ENCODE measurements at places on chromosomes 6 and 20.

DNA sequence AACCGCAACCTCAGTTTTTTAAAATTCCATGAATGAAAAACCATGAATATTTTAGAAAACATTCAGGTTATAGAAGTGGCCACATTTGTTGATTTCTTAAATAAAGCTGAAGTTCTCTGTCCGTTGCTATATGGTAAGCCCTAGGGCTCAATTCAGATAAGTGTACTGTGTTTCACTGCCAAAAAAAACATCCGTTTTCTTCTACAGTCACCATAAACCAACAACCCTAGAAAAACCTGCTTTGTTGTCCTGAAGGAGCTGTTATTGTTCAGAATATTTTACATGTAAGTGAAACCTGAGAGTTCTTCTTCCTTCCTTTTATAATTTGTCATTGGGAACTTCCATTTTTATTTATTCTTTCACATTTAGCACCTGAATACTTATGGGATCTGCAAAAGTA is 274.1 kb downstream of the TFAP2A start:
- DNase-seq: no peak

GRCh38 chr6:44367681-44368080 is 19.8 kb upstream of the CDC5L start:
- DNase-seq: no peak

DNA sequence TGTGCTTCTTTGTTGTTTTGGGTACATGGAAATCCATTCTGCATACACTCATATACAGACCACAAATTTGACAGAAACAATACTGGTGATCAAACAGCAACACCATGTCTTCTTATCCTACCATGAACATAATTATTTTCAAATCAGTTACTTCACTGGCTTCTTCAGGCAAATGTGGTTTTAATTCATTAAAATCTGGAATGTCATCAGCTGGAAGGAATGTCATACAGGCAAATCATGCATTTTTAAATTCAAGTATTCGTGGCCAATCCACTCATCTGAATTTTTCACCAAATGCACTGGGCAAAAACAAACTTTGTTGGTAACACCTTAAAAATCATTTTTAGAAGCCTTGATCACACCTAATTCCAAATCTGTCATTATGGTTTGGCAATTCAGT is 59.3 kb downstream of the KIF6 start:
- DNase-seq: no peak

DNA sequence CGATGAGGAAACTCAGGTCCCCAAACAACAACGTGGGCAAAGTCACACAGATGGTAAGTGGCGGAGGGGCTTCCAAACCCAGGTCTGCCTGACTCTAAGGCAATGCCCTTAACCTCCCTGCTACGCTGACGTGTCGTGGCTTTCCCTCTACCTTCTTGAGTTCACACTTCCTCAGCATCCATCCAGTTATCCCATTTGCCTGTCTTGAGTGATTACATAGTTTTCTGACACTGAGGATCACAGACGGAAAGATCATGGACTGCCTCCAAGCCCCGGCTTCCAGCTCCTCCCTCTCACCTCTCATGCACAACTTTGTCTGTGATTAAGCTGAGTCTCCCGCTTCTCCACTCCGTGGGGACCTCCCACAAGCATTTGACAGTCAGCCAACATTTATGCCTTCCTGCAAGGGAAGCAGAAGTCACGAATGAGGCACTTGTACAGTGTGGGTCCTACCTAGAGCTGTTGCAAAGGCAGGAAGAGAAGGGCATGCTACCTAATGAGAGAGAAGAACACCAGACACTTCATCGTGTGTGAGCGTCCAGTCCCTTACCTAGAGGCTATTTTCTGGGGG is 33.8 kb downstream of the TBC1D7 start:
- no peak for DNase-seq

- no peak for DNase-seq
Measured at GRCh38 chr20:58303547-58303946, 6.0 kb upstream of the RAB22A start.

DNA sequence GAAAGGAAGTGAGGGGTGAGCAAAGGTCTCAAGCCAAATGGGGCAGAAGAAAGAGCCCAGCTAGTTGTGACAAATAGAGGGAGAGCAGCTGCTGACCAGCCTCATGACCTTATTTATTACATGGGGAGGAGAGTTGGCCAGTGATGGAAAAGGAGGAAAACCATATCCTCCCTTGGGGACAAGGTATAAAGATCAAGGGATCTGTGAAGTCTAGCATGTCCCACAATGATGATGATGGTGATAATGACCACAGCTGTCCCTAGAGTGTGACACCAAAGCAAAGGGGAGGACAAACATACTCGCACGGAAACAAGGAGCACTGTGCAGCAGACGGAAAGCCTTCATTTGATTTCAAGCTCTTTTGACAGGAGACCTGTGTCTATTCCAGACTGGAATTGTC is 190.4 kb upstream of the MCHR2 start:
- no peak for DNase-seq

GRCh38 chr6:82836022-82836575 is 229.5 kb downstream of the UBE3D start:
- no peak for DNase-seq

GRCh38 chr20:32477594-32478512 is 107.3 kb downstream of the NOL4L start:
- no peak for DNase-seq

DNA sequence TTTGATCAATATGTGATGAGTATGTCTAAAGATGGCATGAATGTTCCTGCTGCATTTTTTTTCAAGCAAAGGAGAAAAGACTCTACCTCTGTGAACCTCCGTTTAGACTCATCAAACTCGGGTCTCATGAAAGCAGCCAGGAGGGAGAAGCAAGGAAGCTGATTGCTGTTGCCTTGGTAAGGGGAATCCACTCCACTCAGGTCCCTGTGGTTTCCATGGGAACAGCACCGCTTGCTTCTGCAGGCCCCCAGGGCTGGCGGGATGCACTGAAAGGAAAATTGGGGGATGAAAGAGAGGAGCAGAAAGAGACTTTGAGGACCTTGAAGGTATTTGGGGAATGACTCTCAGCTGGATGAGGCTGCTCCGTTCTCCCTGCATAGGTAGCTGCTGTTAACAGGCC is 249.6 kb upstream of the RIN2 start:
- DNase-seq: no peak

- no peak for DNase-seq
Measured at GRCh38 chr20:33443006-33443511, 504 bp downstream of the SNTA1 start.

DNA sequence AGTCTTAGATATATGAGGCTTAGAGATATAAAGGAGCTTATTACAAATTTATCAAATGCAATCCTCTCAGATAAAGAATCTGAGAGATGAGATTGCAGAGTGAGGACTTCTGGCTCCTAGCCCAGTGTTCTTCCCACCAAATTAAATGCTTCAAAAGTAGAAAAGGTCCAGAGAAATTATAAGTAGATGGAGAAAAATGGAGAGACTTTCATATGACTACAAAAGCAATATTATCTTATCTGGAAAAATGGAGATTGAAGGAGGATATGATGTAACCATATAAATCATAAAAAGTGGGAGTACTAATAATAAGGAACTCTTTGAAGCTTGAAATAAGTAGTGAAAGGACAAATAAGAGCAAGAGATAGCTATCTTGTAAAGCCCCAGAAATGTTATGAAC is 2.8 kb downstream of the KCTD20 start:
- no peak for DNase-seq

DNA sequence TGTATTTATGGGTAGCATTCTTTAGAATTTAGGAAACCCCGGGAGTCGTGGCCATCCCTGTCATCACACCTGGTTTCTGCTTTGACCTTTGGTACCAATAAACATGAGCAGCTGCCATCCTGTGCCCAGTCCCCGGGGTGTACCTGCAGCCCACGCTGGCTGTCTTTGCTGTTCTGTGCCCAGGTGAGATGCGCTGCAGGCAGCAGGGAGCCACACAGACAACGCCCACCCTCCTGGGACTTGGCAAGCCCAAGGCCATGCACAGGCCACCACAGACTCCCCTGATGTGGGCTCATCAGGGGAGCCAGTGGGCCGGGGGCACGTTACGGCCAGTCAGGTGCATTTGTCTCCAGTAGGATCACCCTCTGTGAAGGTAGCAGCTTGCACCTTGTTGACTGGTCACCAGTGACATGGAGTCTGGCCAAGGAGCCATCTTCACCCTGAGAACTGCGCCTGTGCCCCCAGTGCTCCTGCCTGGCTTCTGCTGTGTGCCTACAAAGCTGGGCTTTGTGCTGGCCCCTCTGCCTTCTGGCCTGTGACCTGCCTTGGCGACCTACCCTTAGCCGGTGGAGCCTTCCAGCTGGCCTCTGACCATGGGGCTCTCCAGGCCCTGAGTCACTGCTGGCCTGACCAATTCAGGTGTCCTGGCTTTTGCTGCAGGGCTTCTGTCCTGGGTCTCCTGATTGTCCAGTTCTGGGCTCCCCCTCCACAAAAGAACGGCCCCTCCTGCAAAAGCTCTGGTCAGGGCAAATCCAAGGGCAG is 14.2 kb upstream of the UNC93A start:
- DNase-seq: no peak

DNA sequence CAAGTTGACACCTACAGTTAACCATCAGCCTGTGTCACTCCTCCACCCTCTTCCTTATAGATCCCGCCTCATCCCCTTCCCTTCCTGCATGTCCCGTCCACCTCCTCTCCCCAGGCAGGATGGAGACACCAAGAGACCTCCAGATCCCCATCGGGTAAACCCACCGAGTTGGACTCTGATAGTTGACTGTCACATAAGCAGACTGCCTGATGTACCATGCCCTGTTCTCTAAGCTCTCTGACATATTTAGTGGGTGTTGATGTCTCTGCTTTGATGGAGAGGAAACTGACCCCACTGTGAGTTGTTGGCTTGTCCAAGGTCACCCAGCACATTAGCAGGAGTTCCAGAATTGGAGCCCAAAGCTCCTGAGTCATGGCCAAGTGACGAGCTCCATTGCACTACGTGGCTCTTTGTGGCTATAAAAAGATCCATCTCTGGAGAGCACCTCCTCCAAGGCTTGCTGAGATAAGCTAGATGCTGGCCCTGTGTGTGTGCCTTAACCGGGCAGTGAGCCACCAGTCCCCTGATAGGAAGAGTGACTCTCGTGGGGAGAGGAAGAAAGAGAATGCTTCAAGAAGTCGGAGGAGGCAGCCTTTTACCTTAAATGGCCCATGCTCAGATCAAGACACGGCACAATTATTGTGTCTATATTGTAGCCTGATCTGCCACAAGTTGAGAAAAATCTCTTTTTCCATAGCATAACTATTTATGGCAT is 236.0 kb upstream of the ECI2 start:
- DNase-seq: no peak

DNA sequence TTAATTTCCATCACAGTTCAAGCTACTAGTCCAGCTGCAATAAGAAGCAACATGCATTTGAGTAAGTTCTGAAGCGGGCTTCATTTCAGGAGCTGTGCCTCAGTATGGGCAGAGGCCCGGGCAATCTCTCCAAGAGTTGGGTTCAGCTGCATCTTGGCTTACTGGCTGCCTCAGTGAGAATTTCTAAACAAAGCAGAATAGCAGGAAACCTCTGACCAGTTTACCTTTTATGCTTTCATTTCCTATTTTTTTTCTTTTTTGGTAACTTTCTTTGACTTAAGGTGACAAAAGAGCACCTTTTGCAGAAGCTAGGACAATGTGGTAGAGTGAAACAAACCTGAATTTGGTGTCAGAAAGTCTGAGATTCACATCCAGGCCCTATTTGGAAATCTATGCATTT is 51.0 kb upstream of the FBXO30 start:
- DNase-seq: no peak

DNA sequence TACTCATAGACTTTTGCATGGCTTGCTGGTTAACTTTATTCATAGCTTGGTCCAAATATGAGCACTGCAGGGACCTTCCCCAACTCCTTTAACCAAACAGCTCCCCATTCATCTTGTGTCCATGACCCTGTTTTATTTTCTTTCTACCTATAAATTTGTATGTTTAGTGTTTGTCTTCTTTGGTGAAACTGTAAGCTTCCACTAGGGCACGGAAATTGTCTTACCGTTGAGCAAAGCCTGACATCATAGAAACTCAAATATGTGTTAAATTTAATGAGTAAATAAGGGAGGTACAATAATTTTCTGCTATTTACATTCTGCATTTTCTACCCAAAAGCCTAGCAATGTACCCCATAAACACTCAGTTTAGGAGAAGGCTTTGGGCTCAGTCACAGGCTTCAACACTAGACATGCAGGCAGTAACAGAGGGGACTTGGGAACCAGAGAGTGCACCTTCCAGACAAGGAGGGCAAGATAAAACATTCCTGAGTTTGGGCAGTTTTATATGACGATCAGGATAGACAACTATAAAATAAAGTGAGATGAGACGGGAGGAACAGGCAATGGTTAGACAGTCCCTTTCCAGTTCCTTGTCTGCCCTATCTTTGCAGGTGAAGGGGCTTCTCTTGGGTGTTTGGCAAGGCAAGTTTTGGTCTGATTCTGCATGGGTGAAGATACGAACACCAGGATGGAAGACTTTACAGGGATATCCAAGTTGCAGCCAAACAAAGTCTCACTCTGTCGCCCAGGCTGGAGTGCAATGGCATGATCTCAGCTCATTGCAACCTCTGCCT is 46.2 kb upstream of the ZNF217 start:
- no peak for DNase-seq

DNA sequence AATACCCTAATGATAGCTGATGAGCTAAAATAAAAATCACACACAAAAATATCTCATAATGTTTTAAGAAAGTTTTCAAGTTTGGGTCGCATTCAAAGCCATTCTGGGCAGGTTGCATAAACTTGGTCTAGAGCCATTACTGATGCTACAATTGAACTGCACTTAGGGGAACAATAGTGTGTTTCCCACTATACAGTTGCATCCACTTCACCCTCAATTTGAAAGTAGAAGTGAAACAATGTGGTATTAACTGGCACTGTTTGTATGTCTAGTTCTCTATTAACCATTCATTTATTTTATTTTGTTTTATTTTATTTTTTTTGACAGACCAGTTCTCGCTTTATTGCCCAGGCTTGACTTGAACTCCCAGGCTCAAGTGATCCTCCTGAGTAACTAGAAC is 23.0 kb upstream of the STK38 start:
- DNase-seq: no peak

GRCh38 chr6:6007366-6008088 is 802 bp upstream of the NRN1 start:
- no peak for DNase-seq

DNA sequence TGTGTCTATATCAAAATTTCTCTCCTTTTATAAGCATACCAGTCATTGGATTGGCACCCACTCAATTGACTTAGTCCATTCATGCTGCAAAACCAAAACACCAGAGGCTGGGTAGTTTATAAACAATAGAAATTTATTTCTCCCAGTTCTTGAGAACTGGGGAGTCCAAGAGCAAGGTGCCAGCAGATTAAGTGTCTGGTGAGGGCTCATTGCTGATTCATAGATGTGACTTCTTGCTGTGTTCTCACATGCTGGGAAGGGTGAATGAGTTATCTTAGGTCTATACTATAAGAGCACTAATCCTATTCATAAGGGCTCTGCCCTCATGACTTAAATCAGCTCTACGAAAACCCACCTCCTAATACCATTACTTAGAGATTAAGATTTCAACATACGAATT is 501.4 kb downstream of the EPM2A start:
- no peak for DNase-seq
